ENCODE measurements at places on chromosomes 4 and X.
A peak's percentile ranks its signal among the peaks of the same experiment; 100 is the strongest.

GRCh38 chr4:159070742-159071141 is 32.1 kb upstream of the RAPGEF2 start:
- DNase-seq: no peak

DNA sequence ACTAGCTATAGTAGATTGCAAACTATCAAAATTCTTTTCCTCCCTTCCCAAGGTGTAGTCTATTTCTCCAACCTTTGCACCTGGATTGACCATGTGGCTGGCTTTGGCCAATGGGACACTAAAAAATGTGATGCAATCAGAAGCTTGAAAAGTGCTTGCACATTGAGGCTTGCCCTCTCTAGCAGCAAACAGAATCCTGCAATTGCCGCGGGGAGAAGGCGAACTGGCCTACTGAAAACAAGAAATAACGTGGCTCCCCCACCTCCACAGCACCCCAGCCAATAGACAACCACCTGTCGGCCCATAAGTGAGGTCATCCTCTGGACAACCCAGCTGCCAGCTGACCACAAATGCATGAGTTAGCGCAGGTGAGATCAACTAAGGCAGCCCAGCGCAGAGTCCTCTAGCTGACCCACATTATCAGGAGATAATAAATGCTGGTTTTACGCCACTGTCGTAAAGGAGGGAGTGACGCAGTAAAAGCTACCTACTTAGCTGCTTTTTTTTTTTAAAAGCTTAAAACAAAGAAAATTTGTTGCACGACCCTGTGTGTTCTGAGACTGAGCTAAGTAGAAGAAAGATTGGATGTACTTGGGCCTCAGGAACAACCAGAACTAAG is 95.2 kb downstream of the GK start:
- no peak for DNase-seq

- DNase-seq: no peak
These were observed 231.8 kb downstream of the ARAP2 start for GRCh38 chr4:36012503-36012902.

DNA sequence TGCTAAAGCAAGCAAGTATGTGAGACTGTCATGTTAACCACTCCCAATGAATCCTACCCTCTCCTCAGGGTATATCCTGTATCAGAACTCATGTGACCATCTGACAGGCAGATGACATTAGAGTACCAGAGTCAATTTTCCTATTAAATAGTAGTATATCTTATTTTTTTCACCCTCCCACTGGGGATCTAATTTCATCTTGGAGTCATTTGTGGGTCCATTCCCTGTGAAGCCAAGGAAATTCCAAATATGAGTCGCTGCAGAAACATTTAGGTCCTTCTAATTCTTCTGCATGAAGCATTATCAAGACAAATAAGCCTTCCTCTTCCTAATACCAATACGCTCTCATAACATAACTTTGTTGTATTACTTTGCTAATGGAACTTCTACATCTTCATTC is 52.2 kb upstream of the BLTP1 start:
- DNase-seq: no peak

GRCh38 chrX:18377796-18378195 is 23.3 kb upstream of the SCML2 start:
- peak; percentile 50 for DNase-seq

- DNase-seq: no peak
These were observed 13.2 kb downstream of the HTRA3 start for GRCh38 chr4:8282742-8283141.

- DNase-seq: peak; percentile 64
These were observed 886 bp downstream of the DCLK2 start for GRCh38 chr4:150079081-150079581.

- peak; percentile 95 for DNase-seq
These were observed 58.7 kb downstream of the RASGEF1B start for GRCh38 chr4:81412946-81413495.

- DNase-seq: no peak
These were observed 618.8 kb upstream of the GRID2 start for GRCh38 chr4:91684955-91685354.

GRCh38 chr4:21507439-21507838 is 441.1 kb downstream of the KCNIP4 start:
- DNase-seq: no peak
